ENCODE measurements at places on chromosomes 4 and X.

- DNase-seq = no peak
These were observed 1.4 kb downstream of the MAGED1 start for GRCh38 chrX:51894697-51895336.

GRCh38 chrX:38192007-38192810, 28.5 kb downstream of the SRPX start:
- no peak for DNase-seq

GRCh38 chr4:143360838-143361625, 24.4 kb downstream of the GAB1 start:
- no peak for DNase-seq

- no peak for DNase-seq
These were observed 5.9 kb downstream of the TSR2 start for GRCh38 chrX:54446084-54446483.

DNA sequence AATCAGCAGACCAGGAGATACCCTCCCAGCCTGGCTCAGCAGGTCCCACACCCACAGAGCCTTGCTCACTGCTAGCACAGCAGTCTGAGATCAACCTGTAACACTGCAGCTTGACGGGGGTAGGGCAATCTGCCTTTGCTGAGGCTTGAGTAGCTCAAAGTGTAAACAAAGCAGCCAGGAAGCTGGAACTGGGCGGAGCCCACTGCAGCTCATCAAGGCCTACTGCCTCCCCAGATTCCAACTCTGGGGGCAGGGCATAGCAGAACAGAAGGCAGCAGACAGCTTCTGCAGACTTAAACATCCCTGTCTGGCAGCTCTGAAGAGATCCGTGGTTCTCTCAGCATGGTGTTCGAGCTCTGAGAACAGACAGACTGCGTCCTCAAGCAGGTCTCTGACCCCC, 15.1 kb upstream of the GABRA2 start:
- DNase-seq = no peak

GRCh38 chr4:185735866-185736400, 76.1 kb downstream of the SORBS2 start:
- no peak for DNase-seq

GRCh38 chrX:20418379-20419150, 151.9 kb upstream of the RPS6KA3 start:
- DNase-seq = no peak

GRCh38 chr4:183416879-183417755, 27.3 kb upstream of the CDKN2AIP start:
- DNase-seq = no peak

- DNase-seq = no peak
These were observed 46.4 kb downstream of the BEX1 start for GRCh38 chrX:103017542-103017941.

- no peak for DNase-seq
These were observed 10.6 kb upstream of the GPR174 start for GRCh38 chrX:79133904-79134303.

Data from kidney epithelial cell (primary cell).